ENCODE measurements at places on chromosomes 12 and 14.

GRCh38 chr12:49388682-49389386, 21.6 kb downstream of the SPATS2 start:
- ATAC-seq, result peak; percentile 63

DNA sequence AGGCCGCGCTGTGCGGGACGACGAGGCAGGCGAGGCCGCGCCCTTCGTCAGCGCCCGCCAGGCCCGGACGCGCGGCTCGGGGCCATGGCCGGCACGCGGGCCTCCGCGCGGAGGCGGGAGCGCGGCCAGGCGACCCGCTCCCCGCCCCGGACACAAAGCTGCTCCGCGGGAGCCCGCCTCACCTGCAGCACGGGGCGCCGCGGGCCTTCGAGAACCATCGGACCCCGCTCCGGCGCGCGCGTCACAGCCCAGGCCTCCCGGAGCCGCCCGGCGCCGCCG, 342 bp downstream of the DICER1 start:
- peak; percentile 31 for ATAC-seq

GRCh38 chr12:110932046-110932445, 11.7 kb upstream of the MYL2 start:
- no peak for ATAC-seq

- peak; percentile 22 for ATAC-seq
Observed at GRCh38 chr14:92121207-92121669, 268 bp downstream of the NDUFB1 start.

DNA sequence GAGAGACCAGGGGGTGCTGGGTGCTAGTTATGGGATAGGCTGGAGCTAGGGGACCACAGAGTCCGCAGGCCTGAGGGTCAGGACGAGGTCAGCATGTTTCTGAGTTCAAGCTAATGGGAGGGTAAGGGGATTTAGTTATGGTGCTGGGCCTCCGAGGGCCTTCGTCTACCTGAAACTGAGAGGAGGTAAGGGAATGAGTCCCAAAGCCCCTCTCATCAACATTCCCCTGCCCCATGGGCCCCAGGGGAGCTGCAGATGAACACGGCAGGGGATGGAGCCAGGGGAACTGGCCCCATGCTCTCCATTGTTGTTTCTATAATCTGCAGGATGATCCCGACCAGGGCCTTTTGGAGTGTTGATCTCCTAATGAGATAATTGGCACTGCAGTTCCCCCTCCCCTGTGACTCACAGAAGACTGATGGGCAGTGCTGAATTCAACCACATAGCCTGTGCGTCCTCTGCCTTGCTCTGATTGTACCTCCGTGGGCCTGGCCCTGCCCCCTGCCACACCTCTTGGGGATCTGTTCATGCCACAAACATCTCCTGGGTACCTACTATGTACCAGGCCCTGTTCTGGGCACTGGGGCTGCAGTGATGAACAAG, 21.4 kb downstream of the FAIM2 start:
- no peak for ATAC-seq

DNA sequence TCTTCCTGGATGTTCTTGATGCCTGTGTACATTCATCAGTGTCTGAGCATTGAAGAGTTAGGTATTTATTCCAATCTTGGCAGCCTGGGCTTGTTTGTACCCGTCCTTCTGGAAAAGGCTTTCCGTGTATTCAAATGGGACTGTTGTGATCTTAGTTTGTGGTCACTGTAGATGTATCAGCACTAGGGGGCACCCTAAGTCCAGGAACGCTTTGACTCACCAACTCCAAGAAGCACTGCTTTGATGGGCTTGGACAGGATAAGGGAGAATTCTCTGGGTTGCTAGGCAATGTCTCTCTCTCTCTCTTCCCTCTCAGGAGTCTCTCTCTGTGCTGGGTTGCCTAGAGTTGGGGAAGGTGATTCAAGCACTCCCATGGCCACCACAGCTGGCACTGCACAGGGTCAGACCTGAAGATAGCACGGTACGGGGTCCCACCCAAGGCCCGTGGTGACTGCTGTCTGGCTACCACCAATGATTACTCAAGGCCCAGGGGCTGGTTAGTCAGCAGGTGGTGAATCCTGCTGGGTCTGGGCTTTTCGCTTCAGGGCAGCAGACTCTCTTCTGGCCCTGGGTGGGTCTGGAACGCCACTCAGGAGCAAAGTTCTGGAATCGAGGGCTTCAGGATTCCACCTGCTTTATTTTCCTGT, 211.1 kb upstream of the RGS6 start:
- ATAC-seq, result no peak

DNA sequence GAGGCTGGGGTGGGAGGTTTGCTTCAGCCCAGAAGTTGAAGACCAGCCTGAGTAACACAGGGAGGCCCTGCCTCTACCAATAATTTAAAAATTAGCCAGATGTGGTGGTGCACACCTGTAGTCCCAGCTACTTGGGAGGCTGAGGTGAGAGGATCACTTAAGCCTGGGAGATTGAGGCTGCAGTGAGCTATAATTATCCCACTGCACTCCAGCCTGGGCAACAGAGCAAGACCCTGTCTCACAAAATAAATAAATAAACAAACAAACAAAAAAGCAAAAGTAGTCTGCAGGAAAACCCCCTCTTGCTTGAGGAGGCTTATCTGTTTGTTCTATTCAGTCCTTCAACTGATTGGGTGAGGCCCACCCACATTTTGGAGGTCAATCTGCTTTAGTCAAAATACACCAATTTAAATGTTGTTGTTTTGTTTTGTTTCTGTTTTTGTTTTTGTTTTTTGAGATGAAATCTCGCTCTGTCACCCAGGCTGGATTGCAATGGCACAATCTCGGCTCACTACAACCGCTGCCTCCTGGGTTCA, 24.9 kb upstream of the TXNRD1 start:
- no peak for ATAC-seq

- ATAC-seq, result no peak
Observed at GRCh38 chr12:53856132-53856531, 82.5 kb upstream of the HOXC13 start.

DNA sequence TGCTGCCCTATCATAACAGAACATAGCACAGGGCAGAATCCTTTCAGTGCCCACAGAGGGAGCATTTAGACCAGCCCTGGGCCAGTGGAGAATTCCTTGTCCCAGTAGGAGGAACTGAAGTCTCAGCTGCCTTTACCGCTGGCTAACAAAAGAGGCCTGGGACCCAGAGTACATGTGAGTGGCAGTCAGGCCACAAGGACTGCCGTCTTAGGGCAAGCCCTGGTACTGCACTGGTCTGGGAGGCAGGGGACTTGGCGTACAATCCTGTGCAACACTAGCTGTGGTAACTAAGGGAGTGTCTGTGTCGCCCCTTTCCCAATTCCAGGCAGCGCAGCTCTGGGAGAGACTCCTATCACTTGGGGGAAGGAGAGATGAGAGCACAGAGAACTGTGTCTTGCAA, 17.0 kb upstream of the CSRP2 start:
- peak; percentile 15 for ATAC-seq

- ATAC-seq, result peak; percentile 30
Observed at GRCh38 chr14:54866588-54866987, 36.0 kb downstream of the GCH1 start.

Measured in activated CD4-positive, CD25-positive, alpha-beta regulatory T cell treated with anti-CD3 and anti-CD28 coated beads, Interleukin-2, amount 50 U/mL, for 24 hours (primary cell).